Cortex of kidney (tissue), 1 donor: ENCODE measurements at places on chromosomes 11 and 22.

GRCh38 chr11:73156114-73156513 lies 14.0 kb upstream of the FCHSD2 start:
- no peak for DNase-seq

- DNase-seq: no peak
Measured at GRCh38 chr11:94281324-94281723, 23.1 kb upstream of the IZUMO1R start.

- no peak for DNase-seq
Measured at GRCh38 chr22:35275580-35275979, 18.3 kb downstream of the HMGXB4 start.

GRCh38 chr11:121212536-121213361 lies 79.8 kb upstream of the SC5D start:
- no peak for DNase-seq

DNA sequence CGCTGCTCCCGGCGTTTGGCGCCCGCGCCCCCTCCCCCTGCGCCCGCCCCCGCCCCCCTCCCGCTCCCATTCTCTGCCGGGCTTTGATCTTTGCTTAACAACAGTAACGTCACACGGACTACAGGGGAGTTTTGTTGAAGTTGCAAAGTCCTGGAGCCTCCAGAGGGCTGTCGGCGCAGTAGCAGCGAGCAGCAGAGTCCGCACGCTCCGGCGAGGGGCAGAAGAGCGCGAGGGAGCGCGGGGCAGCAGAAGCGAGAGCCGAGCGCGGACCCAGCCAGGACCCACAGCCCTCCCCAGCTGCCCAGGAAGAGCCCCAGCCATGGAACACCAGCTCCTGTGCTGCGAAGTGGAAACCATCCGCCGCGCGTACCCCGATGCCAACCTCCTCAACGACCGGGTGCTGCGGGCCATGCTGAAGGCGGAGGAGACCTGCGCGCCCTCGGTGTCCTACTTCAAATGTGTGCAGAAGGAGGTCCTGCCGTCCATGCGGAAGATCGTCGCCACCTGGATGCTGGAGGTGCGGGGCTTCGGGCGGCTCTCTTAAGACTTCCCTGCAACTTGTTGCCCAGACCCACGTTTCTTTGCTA lies at the start of gene CCND1:
Gene CCND1, plus strand, starts transcription at position 162 of the 587 bp plus-strand sequence. Its CDS starts 158 bp downstream, at position 320.
- no peak for DNase-seq

- DNase-seq: no peak
Measured at GRCh38 chr22:37211866-37212173, 457 bp downstream of the SSTR3 start.

- no peak for DNase-seq
Measured at GRCh38 chr11:71302911-71303310, 50.5 kb upstream of the SHANK2 start.
